ENCODE measurements at places on chromosomes 11 and 22.

DNA sequence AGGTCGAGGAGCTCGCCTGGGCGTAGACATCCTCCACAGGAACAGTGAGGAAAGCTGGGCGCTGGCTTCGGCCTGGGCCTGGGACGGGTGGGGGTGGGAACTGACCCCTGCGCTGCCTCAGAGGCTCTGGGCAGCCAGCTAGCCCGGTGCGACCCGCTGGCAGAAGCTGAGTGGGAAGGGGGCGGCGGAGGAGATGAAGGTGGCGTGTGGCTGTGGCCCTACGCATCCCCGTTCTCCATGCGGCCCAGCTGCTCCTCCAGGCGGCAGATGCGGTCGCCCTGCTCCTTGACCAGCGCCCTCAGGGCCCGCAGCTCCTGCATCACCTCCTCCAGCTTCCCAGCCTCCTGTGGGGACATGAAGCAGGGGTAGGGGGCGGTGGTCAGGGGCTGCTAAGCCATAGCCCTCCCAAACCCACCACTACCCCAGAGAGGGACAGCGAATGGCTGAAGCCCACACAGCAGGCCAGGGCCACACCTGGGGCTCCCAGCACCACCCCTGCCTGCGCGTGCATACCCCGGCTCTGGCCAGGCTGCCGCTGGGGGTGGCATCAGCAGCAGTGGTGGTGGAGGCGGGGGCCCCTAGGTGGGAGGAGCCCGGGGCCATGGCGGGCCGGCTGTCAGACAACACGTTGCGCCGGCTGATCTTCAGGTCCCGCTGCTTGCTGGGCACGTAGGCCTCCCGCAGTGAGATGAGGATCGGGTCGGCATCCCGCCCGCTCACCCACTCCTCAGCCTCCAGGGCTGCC lies 848 bp upstream of the PTPRCAP start:
- DNase-seq: no peak

DNA sequence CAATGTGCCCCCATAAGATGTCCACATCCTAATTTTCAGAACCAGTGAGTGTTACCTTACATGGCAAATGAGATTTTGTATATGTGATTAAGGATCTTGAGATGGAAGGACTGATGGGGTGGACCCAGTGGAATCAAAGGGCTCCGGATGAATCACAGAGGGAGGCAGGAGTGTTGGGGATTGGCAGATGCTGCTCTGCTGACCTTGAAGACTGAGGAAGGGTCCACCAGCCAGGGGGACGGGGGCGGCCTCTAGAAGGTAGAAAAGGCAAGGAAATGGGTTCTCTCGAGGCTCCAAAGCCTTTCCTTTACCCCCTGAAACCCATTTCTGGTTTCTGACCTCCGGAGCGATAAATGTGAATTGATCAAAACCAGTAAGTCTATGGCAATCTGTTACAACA lies 18.8 kb downstream of the TMEM218 start:
- DNase-seq: no peak

DNA sequence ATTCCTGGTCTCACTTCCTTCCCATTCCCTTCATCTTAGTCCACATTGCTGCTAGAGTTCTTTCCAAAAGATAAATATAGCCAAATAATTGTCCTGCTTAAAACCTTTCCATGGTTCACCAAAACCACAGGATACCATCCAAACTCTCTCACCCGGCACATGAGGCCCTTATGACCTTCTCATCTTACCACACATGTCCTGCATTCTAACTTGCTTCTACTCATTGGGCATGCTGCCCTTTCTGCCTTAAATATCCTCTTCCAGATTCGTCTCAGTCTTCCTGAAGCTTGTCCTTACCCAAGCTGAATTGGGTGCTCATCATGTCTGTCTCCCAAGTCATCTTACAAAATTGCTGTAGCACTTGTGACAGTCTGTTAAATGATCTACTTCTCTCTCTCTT lies 114.9 kb downstream of the MPPED2 start:
- DNase-seq: no peak

DNA sequence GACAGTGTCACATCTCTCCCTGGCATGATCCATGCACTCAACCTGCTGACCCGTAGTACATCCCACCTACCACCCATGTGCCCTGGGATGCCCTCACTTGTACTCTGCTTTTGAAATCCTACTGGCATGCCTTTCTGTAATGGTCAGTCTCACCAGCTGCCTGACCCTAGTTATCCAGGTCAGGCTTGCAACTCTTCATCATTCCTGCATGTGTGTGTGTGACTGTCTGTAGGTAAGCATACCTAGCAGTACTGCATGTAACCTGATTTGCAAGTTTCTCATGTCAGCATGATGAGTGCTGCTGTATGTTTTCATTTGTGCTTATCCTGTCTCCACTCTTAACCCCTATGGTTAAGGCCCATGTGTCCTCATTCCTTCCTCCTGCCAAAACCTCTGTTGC lies 202.0 kb upstream of the MTNR1B start:
- DNase-seq: no peak

DNA sequence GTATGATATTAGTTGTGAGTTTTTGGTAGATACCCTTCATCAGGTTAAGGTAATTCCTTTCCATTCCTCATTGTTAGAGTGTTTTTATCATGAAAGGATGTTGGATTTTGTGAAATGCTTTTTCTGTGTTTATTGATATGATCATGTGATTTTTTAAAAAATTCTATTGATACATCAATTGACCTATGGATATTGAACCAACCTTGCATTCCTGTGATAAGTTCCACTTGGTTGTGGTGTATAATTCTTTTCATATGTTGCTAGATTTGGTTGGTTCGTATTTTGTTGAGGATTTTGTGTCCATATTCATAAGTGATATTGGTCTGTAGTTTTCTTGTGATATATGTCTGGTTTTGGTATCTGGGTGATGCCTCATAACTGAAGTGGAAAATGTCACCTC lies 6.7 kb downstream of the ANKRD13D start:
- no peak for DNase-seq

DNA sequence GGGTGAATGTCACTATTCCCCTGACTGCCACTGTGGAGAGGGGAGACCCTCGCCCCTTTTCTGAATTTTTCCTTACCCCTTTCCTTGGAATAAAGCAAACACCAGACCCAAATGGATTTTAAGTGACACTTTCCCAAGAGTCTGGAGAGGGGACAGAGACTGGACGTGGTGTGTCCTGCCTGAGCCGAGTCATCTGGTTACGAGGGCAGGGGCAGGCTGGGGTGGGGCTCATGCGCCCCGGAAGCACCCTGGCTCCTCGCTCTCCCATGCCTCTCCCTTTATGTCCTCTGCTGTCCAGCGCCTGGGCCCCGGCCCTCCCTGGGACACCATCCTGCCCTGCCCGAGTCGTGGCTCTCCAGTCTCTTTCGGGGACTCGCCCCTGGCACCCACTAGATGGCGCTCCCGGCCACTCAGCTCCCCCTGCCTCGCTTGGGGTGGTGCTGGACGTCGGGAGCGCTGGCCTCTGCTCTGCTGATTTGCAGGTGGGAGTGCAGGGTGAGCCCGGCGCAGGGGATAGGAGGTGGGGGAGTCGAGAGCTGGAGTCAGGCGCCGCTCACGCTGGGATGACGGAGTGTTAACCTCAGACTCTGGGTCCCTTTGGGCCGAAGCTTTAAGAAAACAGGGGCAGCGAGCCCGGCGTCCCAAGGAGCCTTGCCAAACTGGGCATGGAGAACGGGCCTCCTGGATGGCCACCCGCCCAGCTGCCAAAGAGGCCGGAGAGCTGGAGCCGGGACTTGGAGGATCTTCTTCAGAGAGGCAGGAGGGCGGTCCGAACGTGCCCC lies 89.8 kb downstream of the RPS6KA4 start:
- DNase-seq: peak; percentile 77

DNA sequence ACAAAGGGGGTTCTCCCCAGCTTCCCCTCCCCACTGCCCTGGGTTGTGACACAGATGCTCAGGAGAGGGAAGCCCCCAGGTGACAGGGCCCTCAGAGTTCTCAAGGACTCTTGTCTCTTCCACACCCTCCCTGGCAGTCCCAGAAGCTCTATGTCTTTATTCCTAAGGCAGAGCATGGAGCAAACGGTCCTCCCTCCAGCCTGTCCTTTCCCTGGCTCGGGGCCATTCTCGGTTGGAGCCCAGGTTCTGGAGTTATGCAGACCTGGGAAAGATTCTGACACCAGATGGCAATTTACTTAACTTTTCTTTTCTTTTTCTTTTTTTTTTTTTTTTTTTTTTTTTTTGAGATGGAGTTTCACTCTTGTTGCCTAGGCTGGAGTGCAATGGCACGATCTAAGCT lies 186.6 kb downstream of the CEP164 start:
- DNase-seq: no peak

DNA sequence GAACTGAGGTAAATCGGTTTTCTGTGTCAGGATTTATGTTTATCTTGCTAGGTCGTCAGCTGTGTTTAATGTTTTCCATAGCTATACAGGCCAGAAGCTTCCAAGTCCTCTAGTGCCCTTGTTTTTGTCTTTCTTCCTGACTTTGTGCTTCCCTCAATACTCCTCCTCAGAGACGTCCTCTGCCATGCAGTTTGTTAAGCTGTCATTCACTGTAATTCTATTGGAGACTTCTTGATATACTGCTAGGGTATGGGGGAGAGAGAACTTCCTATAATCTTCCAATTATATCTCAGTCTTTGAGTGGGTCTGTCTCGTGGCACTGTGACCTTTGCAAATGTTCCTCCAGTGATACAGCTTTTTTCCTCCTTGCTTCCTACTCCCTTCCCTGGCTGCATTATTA lies 327.3 kb upstream of the ANO5 start:
- no peak for DNase-seq

DNA sequence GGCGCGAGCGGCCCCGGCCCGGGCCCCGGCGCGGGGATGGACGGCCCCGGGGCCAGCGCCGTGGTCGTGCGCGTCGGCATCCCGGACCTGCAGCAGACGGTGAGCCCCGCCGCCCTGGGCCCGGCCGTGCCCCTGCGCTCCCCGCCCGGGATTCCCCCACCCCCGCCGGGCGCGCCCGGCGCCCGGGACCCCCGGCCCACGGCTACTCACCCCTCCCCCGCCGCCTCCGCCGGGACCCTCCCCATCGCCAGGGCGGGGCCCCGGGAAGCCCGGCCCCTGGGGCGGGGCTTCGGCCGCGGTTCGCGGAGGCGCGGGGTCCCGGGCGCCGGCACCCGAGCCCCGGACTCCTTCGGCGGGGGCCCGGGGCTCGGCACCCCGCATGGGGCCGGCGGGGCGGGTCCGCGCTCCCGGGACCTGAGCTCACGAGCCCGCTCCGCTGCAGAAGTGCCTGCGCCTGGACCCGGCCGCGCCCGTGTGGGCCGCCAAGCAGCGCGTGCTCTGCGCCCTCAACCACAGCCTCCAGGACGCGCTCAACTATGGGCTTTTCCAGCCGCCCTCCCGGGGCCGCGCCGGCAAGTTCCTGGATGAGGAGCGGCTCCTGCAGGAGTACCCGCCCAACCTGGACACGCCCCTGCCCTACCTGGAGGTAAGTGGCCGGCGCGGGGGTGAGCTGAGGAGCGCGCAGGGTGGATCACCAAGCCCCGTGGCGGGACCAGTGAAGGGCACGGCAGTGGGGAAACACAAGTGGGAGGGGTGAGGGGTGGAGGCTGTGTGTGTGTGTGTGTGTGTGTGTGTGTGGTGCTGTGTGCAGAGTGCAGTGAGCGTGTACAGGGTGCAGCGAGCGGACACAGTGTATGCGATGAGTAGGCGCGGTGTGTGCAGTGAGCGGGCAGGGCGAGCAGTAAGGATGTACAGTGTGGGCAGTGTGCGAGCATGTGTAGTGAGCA lies 2.3 kb downstream of the SHANK3 start:
- DNase-seq: peak; percentile 51

- no peak for DNase-seq
These were observed 176.2 kb downstream of the BUD13 start for GRCh38 chr11:116596346-116597260.

DNA sequence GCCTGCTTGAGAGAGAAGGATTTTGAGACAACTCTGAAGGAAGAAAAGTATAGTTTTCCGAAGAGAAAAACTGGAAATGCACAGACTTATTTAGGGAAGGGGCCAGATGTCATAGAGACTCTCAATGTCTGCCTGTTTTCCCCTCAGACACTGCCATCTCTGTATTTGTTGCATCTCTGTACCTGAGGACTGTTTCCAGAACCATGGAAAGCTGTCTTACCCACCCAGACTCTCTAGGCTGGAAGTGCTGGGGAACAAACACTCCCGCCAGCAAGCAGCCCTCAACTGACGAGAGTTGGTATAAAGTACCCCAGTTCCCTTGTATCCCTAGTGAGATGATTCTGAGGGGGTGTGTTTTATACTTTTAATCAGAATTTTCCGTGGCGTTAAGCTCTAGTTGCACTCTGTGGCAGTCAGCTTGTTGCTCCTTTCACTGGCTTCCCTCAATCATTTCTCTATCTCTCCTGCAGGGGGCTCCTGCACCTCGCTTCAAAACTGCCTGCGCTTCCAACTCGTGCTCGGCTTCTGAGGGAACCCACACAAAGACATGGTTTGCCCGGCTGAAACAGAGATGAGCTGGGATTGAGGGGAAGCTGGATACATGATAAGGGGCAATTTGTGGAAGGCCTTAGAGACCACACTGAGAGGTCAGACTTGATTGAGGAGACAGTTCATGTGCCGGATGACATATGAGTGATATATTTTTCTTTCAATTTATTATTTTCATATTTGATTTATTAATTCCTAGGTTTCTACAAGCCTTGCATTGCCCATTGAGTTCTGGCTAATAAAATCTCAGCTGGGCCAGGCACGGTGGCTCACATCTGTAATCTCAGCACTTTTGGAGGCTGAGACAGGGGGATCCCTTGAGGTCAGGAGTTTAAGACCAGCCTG lies 36.9 kb upstream of the CLPB start:
- DNase-seq: peak; percentile 72

GRCh38 chr22:37884420-37884819 lies 21.7 kb upstream of the MICALL1 start:
- DNase-seq: no peak

DNA sequence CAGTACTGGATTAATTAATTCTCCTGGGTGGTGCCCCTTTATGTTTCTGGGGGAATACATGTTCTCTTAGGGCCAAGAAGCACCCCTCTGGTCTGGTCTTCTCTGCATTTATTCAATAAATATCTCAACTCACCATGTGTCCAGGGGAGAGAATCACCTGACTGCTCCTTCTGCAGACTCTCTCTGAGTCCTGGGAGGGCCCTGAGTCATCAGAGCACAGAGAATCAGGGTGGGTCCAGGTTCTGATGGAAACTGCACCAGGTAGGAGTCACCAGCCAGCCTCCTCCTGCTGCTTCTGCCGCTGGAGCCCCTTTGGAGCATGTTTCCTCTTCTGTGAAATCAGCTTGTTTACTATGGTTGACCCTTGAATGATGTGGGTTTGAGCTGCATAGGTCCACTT lies 107.7 kb upstream of the PLET1 start:
- DNase-seq: no peak

GRCh38 chr11:17535488-17535887 lies 8.7 kb downstream of the USH1C start:
- DNase-seq: no peak

DNA sequence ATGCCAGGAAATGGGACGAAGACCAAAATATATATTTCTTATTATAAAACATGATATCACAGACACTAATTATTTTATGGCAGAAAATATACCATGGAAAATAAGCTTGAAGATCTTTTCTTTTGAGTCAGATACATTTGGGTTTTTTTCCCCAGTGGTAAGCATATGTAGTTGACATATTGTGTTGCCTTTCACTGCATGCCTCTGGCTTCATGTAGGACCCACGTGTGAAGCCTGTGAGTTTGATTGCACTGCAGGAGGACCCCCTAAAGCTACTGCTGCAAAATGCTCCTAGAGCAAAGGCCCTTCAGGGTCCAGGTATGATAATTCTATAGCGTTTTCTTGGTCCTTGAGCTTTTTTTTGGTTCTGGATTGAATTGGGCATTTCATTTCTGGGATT lies 190.7 kb upstream of the KIRREL3 start:
- no peak for DNase-seq

- no peak for DNase-seq
These were observed 6.8 kb downstream of the PYGM start for GRCh38 chr11:64753019-64753379.

GRCh38 chr22:17878186-17878694 lies 104.0 kb upstream of the BID start:
- DNase-seq: no peak

GRCh38 chr11:60240662-60241061 lies 2.3 kb downstream of the MS4A4E start:
- DNase-seq: no peak
